Activated naive CD4-positive, alpha-beta T cell treated with anti-CD3 and anti-CD28 coated beads, Interleukin-2, amount 10 ng/mL, durations not matched to agents 7 days and 5 days (primary cell): ENCODE measurements at places on chromosomes 4 and X.

GRCh38 chr4:74014332-74014731 lies 15.9 kb upstream of the CXCL5 start:
- no peak for DNase-seq

GRCh38 chr4:147340111-147340510 lies 140.8 kb upstream of the EDNRA start:
- DNase-seq = no peak

DNA sequence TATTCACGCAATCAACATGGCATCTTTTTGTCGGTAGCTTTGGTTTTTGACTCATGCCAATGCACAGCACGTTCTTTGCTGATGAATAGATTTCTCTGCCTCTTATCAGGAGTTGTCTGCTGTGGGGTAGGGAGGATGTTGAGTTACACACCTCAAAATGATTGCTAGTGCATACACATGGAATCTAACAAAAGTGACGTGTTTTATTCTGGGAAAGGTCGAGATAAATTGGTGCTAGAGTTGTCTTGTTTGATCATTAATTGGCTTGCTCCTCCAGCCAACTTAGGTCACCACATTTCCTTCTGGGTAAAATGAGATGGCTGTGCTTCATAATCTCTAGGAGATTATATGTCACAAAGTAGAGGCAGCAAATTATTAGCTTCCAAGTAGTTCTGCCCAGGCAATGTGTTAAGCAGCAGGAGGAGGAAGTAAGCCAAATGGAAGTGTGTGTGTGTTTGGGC lies 3.9 kb downstream of the RAB9A start:
- DNase-seq = no peak

DNA sequence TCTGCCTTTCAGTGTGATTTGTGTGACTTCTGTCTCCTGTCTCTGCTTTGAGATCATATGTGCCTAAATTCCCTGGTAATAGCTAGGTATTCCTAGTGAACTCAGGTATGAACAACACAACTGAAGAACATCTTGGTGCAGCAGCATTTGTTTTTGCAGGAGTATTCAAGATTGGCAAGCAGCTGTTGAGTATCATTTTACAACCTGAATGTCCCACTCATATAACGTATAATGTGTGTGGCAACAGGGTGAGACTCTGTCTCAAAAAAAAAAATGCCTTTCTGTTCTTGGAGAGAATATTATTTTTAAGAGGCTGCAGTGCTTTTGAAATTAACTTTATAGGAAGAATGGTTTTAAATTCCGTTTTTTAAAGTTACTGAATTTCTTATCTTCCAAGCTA lies 7.7 kb downstream of the LSM6 start:
- no peak for DNase-seq

DNA sequence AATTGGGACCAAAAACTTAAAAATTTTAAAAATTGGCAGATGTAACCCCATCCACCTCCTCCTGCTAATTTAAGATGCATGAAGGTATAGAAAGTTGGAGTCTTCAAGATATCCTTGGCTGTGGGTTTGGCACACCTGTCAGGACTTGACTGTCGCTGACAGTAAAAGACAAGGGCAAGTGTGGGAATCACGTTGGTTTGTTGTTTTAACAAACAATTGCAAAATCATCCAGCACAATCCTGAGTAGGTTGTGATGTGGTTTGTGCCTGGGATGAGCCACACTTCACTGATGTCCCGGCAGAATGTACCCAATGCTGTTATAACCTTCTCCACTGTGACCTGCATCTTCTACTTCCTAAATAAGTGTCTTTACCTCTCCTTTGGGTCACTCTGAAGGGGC lies 24.0 kb downstream of the HOPX start:
- DNase-seq = no peak

DNA sequence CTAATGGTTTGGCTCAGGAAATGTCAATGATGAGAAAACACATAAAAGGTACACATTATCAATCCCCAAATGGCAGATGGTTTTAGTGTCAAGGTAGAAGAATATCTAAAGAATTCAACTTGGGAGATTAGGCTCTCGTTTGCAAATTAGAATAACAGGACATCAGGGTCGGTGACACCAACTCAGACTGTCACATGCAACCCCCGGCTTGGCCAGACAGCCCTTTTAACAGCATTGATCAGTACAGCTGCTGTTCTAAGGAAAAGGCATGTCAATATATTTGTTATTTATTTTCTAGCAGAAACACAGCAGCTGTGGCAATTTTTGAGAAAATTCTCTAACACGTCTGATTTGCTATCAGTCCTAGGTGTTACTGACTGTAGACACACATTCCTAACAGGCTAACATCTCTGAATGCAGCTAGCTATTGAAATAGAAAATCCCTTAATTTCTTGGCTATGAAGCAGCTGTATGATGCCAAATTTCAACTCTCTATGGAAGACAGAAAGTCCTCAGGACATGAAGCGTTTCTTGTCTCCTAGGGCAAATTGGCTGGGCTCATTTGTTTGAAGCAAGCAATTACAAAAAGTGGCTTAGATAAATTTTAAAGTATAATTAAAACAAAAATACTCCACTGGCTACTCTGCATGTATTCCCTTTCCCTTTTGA lies 269.0 kb upstream of the CXXC4 start:
- no peak for DNase-seq

GRCh38 chr4:147365396-147365795 lies 115.5 kb upstream of the EDNRA start:
- no peak for DNase-seq

- no peak for DNase-seq
These were observed 133.1 kb downstream of the JADE1 start for GRCh38 chr4:128942607-128943006.

GRCh38 chr4:115489279-115489678 lies 375.9 kb upstream of the NDST4 start:
- no peak for DNase-seq

GRCh38 chr4:16993956-16994840 lies 95.8 kb upstream of the LDB2 start:
- no peak for DNase-seq

GRCh38 chrX:138345801-138346200 lies 365.7 kb downstream of the FGF13 start:
- no peak for DNase-seq

GRCh38 chr4:60133375-60133774 lies 1066.8 kb upstream of the ADGRL3 start:
- no peak for DNase-seq

GRCh38 chrX:153549807-153550206 lies 32.4 kb downstream of the ATP2B3 start:
- no peak for DNase-seq

GRCh38 chr4:121943941-121944340 lies 7.9 kb downstream of the TRPC3 start:
- DNase-seq = peak; percentile 34

DNA sequence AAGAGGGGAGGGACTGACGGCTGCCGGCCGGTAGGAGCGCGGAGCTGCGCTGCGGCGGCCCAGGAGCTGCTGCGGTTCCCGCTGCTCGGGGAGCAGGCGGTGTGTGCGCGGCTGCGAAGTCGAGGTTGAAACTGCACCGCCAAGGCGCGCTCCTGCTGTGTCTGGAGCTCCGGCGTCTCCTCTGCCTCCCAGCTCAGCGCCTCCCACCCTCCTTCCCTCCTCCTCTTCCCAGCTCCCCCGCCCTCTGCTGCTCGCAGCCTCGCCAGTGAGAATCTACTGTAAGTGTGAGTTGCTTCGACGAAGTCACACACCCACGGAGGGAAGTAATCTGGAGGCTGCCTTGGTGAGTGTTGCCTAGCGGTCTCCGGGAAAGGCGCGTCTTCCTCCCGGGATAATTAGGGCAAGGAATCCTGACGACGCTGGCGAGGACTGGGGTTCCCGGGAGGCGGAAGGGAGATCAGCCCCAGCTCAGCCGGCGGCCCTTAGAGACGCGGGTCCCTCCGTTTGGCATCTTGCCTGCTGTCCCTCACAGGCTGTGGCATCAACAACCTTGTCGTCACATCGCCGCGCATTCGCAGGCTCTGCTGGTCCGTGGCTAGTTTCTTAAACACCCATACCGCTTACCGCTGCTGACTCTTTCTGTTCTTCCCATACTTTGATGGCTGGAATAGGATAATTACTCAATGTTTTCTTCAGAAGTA lies at the start of gene EPHA5:
EPHA5 (minus strand) TSS at position 159 of the 701 bp plus-strand sequence. CDS start 747 bp downstream, outside the sequence.
- no peak for DNase-seq

DNA sequence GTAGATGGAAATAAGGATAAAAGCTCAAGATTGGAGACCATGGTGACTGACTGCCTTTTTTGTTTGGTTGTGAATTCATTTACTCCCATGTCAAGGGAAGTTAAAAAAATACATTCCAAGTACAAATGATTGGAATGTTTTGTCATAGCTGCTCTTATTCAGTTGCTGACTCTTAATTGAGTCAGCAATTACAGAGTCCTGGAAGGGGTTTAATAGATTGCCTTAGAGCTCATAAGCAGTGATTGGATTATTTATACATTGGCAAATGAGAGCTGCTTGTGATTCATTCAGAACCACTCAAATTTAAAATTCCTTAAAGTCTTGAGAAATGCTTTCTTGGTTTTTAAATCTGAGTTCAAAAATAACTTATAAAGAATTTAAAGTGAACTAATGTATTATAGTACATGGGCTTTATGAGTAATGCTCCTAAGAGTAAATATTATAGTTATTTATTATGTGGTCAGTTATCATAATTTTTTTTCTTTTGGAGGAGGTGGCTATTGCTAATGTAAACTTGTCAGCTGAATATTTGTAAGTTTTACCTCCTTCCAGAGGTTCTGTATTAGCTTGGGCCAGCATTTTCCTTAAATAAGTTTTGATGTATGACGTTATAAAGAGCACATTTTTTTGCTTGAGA lies 13.6 kb downstream of the JADE1 start:
- DNase-seq = no peak

DNA sequence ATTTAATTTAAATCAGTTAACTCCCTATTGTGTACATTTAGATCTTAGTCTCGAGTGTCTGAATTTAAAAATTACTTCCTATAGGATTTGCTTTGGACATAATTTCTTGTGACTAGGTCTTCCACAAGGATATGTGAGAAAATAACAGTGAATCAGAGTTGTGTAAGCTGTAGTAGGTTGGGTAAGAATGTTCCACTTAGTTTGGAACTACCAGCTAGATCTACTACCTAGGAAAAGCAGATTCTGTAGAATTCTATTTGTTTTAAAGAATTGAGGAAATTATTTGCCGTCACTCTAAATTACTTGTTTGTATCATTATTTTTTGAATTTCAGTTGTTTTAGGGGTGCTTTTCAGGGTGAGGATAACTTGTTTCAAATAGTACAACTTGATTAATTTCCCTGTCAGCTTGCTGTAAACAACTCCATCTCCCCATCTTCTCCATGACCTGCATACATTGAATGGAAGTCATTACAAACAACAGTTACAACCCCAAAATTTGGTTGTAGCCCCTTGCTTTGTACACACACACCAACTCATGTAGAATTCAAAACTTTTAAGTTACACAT lies 1.3 kb downstream of the MTHFD2L start:
- no peak for DNase-seq

DNA sequence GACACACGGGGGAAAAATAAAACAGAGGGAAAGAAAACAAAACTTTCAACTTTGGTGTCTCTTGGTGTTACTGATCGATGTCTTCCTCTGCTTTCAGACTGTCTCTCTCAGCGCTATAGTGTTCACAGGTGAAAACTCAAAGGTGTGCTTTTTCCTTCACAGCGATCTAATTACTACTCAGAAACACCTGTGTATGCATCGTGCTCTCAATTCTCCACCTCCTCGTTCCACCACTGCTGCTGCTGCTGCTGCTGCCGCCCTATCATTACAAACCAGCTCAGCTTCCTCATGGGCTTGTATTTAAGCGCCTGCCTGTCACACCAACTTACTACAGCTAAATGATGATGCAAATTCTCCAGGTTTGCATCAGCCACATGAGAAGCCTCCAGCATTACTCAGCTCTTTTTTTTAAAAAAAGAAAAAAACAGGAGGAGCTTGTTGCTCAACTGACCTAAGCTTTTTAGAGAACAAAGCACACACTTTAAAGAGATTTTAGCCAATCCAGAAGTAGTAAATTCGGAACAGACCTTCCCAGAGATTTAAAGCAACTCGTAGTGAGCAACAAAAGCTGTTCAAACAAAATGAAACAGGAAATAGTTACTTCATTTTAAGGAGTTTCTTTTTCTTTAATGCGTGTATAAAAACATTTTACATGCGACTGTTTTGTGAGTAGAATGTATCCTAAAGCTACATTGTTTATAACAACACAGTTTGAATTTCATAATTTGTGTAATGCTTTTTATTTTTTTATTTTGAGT lies at the start of gene SLC7A11:
SLC7A11 (minus strand) TSS at position 274 of the 758 bp plus-strand sequence. CDS start 280 bp downstream, outside the sequence.
- DNase-seq = peak; percentile 75

GRCh38 chr4:35604252-35604651 lies 640.1 kb downstream of the ARAP2 start:
- DNase-seq = no peak

GRCh38 chr4:3245676-3246075 lies 3.3 kb upstream of the MSANTD1 start:
- no peak for DNase-seq

- DNase-seq = no peak
These were observed 64.4 kb downstream of the DLG3 start for GRCh38 chrX:70509078-70509477.

DNA sequence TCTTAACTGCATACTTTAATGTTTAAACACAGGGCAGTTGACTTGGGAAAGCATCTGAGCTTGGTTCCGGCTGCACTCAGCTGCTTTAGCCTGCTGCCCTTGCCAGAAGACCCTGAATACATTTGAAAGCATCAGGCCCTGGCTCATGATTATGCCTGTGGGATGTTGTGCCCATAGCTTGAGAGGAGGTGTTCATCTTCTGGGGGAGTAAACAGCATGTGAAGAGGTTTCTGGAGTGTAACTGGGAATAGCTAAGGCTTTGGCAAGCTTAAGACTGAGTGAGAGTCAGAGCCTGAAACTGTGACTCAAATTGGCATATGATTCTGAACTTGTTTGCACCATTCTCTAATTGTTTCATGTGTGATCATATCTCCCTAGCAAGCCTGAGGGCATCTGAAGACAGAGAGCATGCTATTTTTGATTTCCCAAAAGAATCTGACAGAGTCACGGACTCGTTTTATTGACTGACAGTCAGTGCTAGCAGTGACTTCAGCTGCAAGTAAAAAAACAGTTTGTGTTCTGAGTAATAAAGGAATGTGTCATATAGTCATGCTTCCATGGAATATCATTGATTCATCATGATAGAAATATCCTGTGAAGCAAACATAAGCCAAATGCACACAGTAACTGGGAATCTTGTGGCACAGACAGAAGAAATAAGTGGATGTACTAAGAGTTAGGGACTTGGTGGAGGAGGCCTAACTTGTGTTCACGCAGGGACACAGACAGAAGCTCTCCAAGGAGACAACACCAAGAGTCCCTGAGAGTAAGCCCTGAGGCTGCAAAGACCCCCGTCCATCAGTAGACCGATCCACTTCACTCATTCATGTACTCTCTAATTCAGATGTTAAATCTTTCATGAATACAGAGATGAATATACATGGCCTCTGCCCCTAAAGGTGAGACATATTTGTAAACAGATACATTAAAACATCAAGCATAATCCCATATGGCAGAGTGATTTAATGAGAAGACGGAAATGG lies 100.7 kb downstream of the SYNPO2 start:
- DNase-seq = no peak

DNA sequence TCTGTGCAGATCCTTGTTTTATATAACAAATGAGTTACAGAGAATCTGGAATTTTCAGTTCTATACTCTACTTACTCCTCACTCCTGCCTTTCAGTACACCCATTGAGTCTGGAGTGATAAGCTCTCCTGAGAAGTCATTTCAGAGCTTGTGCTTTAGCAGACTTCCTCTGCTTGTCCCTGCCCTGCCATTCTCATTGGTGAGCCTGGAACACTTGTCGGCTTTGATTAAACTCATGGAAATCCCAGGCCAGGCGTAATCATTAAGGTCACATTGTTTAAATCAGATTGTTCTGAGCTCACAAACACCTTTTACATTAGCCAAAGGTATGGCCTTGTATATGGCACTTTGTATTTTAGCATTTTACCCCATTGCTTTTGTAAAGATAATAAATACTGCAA lies 102.7 kb downstream of the CNKSR2 start:
- DNase-seq = no peak
